ENCODE measurements at places on chromosomes 3 and 15.

DNA sequence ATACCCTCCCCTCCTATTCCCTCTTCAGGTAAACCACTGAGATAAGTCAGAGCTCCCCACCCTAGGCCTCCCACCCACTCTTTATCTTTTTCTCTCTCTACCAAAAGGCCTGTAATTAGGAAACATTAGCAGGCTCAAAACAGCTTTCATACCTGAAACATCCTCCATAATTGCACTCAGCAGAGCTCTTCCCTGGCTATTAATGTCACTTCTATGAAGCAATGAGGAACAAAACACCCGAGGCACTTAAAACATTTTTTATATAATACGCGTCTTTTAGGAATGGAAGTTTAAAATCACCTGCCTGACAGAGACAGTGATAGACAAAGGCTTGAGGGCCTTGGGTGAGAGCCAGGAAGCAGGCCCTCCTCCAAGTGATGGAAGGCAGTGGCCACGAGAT is 138.9 kb downstream of the EPHB1 start:
- DNase-seq = no peak

- DNase-seq = no peak
Observed at GRCh38 chr15:32870240-32871033, 152.6 kb downstream of the GREM1 start.

DNA sequence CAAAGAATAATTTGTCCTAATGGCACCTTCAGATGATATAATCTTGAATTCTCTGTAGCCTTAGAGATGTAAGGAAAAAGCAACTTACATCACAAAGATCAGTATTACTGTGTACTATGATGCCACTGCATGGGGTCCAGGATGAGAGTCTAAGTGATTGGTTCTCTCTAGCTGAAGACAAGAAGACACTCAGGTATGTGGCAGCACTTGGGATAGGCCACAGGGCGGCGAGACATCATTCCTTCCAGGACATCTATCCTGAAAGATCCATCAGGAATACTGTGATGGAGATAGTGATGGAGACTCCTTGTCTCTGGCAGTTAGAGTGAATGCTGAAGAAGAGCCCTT is 2.5 kb downstream of the CD200 start:
- no peak for DNase-seq

DNA sequence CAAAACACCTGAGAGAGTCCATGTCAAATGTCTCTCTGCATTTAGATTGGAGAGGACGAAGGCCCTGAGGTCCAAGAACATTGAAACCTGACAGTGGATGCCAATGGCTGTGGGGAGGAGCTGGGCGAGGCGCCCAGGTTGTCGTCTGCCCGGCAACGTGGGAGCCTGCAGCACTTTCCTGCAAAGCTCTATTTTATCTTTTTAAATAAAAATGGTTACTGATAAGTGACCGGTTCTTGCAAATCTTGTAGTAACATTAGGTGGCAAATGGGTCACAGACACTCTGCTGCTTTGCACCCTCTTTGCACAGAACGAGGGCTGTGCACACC is 19.5 kb upstream of the FANCD2 start:
- no peak for DNase-seq

DNA sequence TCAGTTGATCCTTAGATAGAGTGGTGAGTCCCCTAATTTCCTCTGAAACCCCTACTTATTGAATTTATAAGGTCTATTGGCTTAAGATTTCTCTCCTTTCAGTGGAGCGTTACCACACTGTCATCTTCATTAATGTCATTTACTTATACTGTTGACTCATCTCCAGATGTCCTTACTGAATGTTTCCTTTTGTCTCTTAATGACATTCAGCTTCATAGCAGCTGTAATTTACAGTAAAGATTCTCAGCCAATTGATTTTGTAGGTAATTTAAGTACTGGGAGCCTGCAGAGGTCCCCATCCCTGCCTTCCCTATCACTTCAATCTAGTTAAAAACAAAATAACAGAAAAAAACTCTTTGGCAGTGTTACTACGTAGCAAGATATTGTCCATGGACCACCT is 18.8 kb downstream of the STX19 start:
- DNase-seq = no peak

DNA sequence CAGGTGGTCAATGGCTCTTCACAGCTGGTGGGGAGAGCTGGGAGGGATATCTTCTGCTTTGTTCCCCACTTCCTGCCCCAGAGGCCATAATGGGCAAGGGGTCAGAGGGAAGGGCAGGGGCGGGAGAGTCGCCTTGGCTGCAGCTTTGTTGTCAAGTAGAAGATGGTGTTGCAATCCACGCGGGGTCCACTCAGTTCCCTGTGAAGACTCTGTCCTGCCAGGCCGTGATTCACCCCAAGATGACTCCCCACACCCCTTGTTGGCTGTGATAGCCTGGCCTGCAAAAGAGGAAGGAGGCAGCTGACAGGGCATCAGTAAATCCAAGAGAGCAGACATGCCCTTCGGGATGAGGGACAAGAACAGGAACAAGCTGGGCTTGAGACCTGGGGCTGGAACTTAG is 6.9 kb downstream of the GALNT15 start:
- DNase-seq = no peak

- DNase-seq = no peak
Observed at GRCh38 chr3:3853544-3853943, 54.3 kb downstream of the LRRN1 start.

DNA sequence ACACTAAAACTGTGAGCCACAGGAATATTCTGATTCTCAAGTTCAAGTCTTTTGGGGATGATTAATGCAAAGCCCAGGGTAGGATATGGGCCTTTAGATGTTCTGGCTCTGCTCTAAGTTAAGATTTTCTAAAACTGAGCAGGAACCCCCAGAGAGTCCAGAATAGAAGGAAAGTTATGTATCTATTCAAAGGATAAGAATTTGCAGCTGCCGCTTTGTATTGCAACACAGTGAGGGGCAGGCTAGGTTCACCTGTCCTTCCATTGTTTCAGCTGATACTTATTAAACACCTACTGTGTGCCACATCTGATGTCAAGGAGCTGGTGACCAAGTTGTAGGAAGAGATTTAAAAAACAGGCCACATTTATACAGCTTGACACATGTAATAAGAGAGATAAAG is 290.4 kb downstream of the MAGI1 start:
- DNase-seq = no peak

DNA sequence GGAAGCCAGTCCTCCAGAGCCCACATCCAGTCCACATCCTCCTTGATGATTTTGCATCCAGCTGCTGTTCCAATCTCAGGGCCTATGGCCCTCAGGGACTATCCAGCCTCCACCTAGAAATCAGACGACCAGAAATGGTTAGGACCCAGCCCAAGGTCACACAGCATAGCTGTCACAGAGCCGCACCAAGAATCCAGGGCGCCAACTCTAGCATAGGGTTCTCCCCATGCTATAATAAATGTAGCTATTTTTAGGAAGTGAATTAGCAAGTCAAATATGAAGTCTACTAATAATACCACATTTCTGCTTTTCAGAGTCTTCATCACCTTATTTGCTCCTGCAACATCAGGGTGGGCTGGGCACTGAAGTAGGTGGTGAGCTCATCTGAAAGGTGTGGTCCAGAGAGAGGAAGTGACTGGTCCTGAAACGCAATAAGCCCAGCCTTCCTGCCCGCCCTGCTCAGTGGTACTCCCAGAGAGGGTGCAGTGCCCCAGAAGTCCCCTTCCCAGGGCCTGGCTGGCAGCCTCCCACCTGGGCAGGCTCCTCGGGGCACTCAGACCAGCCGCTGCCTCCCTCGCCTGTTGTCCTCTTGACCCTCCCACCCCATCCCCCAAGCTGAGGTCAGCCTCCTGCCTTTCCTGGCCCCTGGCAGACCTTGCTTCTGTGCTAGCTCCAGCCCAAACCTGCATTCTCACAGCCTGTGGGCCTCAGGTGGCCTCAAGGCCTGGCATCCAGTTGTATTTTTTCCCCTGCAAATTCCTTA is 17.6 kb upstream of the CYP11A1 start:
- no peak for DNase-seq

GRCh38 chr15:85280203-85280602 is 100.2 kb upstream of the AKAP13 start:
- no peak for DNase-seq

DNA sequence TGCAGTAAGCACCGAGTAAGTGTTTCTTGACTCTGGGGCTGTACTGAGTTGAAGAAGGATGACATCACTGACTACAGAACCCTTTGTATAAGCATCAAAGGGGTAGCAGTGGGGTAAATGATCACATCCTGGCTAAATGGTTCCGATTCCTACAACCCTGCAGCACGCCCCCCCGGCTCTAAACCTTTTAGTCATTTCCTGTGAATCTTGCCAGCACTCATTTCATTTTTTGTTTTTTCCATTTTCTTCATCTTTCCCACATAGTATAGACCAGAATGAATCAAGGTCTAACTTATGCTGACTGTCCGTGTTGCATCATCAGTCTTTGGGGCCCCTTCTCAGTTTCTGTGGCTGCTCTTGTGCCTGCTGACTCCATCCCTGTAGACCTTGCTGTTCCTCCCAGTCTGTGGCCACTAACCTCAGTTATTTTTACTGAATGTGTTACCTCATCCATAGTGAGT is 383.1 kb upstream of the TPRG1 start:
- no peak for DNase-seq

DNA sequence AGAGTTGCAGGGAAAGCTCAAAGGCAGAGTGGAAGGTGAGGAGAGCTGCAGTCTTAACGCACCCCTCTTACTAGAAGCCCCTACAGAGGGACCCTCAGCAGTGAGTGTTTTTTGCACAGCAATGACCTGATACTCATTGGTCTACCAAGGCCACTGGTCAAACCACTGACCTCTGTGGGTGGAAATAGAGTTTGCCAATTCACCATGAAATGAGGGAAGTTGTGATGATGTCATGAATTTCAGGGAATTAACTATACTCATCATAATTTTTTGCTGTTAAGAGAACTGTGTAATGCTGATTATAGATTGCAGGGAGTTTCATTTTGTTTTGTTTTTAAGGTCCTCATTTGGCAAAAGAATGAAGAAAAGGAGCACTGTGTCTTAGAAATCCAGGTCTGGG is 101.7 kb upstream of the SMAD3 start:
- no peak for DNase-seq

- DNase-seq = no peak
Observed at GRCh38 chr3:106231086-106231485, 362.3 kb upstream of the CBLB start.

- DNase-seq = peak; percentile 39
Observed at GRCh38 chr3:39101022-39101689, 6.3 kb downstream of the GORASP1 start.

DNA sequence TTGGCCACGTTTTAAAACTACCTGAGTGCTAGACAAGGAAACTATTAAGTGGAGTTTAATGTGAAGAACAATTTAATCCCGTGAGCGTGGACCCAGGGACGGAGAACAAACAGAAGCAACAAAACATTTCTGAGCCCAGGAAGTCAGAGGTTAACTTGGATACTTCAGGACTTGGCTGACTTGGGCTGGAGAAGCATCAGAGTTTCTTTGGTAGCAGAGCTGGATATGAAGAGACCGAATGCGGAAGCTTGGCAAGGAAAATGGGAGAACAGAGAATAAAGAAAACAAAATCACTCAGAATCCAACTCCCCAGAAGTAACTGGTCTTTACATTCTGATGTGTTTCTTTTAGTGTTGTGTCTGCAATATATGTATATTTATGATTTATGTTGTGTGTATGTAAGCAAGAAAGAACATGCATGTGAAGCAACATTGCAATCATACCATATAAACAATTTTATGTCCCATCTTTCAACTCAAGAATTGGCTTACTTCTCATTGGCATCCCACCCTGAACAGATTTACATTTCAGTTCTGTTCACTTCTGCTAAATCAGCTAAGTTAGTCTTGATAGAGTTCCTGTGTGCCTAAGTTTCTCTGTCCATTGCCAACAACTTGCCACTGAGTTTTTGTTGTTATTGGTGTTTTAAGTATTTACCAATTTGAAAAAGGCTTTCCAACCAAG is 17.2 kb upstream of the PLOD2 start:
- DNase-seq = no peak

- DNase-seq = no peak
Observed at GRCh38 chr3:8283193-8283592, 218.4 kb upstream of the LMCD1 start.

DNA sequence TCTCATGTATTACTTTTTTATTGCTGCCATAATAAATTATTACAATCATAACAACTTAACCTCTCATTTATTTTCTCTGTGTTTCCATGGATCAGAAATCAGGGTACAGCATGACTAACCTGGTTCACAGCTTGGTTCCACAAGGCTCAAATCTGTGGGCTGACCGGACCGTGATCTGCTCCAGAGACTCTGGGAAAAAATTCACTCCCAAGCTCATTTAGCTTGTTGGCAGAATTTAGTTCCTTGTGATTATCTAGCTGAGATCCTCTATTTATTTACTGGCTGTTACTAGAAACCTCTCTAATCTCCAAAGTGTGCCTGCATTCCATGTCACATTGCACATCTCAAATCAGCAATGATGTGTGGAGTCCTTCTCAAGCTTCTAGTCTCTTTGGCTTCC is 386.6 kb downstream of the DIPK2A start:
- no peak for DNase-seq

DNA sequence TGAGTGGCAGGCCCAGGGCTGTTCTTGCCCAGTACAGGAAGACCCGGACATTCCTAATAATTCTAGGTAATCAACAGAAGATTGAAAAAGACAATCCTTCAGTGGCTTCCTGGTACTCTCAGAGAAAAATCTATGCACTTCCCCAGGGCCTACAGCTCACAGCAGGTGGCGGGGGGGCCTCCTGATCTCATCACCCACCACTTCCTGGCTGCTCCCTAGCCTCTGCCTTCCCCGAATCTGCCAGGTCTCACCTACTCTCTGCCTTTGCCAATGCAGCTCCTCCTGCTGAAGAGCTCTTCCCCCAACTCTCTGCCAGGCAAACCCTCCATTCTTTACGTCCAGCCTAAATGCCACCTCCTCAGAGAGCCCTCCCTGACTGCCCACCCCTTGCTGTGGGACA is 37.5 kb downstream of the EHD4 start:
- no peak for DNase-seq

DNA sequence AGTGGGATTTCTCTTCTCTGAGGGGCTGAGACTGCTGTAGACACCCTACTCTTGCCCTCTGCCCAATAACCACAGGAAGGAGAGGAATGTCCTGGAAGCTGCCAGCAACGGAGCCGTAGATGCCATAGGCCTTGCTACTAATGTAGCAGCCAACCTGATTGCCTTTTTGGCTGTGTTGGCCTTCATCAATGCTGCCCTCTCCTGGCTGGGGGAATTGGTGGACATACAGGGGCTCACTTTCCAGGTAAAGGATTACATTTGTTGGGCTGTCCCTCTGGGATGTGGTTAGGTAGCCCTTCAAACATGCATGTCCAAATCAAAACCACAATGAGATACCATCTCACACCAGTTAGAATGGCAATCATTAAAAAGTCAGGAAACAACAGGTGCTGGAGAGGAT is 16.1 kb downstream of the SLC28A2 start:
- no peak for DNase-seq

DNA sequence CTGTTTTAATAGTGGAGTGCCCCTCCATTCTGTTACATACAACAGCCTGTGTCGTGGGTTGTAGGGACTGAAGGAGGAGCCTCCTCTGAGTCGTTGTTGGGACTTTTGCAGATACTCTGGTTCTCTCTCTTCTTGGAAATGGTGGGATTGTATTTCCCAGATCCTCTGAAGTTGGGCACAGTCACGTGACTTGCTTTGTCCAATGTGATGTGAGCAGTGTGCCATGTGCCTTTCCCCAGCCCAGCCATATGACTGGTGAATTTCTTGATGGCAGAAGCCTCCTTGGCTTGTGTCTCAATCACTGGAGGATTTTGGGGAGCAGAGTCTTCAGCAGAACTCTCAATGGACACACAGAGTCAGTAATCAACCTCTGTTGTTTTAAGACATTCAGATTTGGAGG is 36.2 kb downstream of the RASGRF1 start:
- no peak for DNase-seq

GRCh38 chr15:101127506-101128076 is 124.3 kb downstream of the CHSY1 start:
- peak; percentile 68 for DNase-seq
